Effector memory CD4-positive, alpha-beta T cell (primary cell): ENCODE measurements at places on chromosomes 4 and X.

DNA sequence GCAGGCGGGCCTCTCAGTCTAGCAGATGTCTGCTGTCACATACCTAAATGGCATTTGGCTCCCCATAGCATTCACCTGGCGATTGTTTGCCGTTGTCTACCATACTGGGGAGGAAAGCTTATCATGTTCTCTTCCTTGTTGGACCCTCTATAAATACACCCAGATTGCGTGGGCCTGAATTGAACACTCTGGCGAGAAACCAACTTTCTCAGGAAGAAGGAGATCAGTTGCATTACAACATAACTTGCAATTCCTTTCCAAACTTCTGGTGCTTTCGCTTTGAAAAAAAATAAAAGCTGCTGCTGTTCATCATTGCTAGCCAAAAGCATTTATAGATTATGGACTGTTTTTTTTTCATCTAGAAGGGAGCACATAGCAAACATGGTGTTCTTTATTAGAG is 230.0 kb upstream of the GPC4 start:
- DNase-seq: no peak

- DNase-seq: no peak
These were observed 1.8 kb downstream of the ZNF674 start for GRCh38 chrX:46543441-46543840.

DNA sequence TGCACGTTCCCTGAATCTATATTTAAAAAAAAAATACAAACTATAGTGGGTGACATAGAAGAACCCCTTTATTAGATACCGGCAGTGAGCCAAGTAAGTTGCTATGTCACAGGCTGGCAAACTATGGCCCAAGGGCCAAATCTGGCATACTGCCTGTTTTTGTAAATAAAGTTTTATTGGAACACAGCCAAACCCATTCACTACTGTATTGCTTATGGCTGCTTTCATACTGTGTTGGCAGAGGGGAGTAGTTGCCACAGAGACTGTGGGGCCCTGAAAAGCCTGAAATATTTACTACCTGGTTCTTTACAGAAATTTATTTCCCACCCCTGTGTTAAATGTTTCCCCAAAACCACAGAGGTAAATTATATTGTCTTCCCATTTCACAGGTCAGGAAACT is 71.2 kb upstream of the EGFL6 start:
- DNase-seq: no peak

DNA sequence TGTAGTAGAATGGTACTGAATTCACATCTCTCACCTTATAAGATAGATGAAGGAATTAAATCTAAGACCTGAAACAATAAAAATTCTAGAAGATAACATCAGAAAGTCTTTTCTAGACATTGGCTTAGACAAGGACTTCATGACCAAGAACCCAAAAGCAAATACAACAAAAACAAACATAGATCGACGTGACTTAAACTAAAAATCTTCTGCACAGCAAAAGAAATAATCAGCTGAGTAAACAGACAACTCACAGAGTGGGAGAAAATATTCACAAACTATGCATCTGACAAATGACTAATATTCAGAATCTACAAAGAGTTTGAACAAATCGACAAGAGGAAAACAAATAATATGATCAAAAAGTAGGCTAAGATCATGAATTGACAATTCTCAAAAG is 38.8 kb downstream of the UGT2A3 start:
- DNase-seq: no peak

DNA sequence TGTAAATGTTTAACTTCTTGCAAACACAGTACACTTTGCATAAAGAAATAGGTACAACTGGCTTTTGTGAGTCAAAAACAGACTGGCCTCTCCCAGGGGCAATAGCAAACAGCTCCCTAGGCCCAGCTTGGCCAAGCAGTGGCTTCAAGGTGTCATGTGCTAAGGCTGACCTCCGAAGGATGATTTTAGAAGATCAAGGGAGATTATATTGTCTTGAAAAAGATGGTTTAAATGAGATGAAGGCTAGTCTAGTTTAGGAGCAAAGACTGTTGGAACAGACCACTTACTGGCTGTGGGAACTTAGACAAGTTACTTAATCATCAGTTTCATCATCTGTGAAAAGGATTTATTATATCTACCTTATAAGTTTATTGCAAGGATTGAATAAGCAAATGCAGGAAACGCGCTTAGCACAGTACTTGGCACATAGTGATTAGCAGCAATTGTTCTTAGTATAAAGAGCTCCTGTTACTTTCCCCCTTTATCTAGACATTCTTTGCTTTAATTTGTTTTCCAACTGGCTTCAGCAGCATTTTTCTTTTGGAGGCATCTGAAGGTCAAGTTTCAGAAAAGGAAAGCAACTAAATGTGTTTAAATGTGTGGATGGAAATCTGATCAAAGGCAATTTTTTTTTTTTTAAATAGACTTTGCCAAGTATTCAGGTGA is 17.2 kb downstream of the ANXA3 start:
- DNase-seq: no peak

DNA sequence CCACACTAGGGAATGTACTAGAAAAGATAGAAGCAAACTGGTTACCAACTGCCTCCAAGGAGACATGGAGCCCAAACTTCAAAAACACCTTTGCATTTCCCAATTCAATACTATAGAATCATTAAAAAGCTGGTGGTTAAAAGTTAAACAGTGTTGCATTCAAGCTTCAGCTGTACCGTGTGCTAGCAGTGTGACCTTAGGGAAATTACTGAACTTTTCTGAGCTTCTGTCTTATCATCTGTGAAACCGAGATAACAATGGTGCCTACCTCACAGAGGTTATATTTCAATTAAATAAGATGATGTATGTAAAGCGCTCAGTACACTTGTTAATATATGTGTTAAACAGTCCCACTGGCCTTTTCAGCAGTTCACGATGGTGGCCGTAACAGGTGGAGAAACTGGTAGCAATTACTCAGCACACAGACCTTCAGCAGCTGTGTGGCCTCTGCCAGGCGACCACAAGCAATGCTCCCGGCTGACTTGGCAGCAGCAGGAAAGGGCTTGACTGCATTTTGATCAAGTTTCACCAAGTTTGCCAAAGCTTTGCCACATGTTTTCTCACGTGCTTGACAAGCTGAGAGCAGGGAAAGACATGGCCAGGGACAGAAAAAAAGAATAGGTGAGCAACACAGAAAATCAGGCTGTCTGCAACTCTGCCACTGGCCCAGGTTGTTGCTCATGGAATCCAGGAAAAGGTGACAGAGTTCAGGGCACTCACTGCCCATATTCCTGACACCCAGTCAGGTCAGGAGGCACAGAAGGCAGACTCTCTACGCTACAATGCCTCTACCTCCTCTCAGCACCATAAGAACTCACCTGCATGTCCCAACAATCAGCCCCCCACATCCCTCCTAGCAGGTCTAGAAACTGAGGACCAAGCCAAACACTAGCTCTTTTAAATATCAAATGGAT is 72.1 kb downstream of the PARM1 start:
- DNase-seq: no peak

DNA sequence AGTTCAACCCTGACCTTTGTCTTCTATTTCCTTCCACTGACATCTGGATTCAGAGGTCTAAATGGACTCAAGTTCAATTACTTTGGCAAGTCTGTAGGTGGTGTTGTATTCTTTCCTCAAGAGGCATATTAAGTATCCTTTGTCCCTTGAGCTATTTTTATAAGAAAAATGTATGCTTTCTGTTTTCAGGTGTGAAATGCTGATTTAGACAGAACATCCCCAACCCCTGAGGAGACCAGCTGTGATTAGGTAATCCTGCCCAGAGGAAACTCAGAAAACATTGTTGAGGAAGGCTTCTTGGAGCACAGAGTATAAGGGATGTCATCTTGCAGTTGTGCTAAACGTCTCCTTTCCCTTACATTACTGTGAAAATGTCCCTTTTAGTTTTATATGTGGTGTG is 46.6 kb upstream of the EGFL6 start:
- no peak for DNase-seq

DNA sequence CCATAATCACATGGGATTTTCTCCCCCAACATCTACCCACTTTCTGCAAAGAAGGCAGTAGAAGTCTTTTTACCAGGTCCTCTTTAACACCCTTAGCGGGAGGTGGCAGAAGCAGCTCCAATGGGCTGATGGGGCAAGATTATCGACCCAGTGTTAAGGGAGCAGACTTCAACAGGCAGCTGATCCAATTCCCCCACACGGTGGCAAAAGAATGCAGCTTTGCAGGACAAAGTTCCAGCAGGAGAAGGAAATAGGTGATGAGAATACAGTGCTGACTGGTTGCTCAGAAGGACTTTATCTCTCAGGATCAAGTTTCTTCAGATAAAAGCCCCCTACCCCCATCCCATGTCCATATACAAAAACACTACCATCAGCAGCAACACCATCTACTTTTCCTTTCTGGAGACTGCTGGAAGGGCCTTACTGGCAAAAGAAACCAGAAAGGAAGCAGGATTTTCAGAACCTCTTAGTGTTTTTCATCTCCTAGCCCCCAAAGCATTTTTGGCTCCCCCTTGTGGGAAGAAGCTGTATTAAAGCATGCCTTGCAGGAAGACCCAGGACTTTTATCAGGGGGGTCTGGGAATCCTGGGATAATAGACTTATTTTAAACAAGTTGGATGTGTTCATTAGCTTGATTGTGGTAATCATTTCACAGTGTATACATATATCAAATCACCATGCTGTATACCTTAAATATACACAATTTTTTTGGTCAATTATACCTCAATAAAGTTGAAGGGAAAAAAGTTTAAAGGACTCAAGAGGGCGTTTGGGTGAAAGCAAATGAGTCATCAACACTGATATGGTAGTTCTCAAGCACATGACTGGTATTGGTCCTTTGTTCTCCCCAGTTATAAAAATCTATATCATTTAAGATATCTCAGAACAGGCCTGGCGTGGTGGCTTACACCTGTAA is 146.4 kb downstream of the GPC3 start:
- no peak for DNase-seq

- peak; percentile 28 for DNase-seq
These were observed 1.5 kb downstream of the CLCN3 start for GRCh38 chr4:169621731-169622492.

DNA sequence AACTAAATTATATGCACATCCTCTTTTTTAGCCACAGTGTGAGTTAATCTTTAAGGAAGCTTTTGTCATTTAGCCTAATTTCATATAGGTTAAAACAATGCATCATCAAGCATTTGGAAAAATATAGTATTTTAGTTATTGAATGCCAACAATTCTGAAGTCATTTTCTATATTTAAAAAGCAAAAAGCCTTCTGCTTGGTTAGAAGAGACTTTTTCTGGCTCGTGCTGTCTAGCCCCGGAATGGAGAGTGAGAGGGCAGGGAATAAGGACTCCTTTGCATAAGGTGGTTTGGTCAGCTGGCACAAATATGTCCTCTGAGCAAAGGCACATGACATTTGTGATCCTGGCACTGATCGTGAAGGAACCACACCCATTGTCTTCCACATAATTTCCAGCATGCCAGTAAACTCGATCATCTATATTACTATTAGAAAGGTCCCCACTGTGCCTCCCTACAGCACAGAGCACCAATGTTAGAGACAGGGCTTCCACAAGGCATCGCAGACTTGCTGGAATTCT is 393.7 kb upstream of the INTU start:
- DNase-seq: no peak

DNA sequence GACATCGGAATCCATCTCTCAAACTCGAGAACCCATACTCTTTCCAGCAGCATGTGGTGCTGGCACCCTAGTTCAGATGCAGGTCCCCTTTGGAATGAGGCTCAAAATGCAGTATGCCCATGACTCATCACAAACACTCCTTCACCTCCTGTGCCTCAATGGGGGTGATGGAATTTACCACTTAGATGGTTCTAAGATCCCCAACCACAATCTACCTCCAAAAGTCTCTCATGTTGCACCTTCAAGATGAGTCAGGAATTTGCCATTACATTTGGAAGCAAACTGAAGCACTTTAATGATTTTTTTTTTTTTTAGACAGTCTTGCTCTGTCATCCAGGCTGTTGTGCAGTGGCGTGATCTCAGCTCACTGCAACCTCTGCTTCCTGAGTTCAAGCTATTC is 8.5 kb upstream of the MID1 start:
- no peak for DNase-seq

DNA sequence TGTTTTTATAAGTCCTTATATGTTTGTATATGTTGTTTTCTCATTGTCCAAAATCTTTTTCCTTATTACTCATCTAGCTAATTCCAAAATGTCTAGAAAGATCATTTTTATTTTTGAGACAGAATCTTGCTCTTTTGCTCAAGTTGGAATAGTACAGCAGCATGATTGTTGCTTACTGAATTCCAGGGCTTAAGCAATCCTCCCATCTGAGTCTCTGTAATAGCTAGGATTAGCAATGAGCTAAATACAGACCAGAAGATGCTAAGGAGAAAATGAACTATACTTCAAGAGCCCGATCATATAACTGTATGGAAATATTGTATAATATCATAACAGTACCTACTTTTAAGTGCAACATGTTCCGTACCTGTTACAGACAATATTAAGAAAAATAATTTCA is 1027.0 kb downstream of the STIM2 start:
- DNase-seq: no peak

DNA sequence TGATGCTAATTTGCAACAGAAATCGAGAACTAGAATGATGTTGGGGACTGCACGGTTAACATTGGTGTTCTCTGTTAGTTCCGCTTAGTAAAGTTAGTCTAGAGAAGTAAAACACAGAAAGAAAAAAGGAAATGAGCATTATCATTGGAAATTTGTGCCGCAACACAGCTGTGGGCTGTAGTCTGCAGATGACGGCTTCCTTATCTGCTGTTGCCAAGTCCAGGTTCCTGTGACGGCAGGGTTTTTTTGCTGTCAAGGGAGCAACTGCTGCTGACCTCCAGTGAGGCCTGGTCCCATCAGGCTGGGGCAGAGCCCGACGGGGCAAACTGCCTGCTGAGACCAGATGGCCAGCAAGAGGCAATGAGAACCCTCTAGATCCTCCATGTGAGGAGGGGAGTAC is 38.9 kb upstream of the PHEX start:
- no peak for DNase-seq

DNA sequence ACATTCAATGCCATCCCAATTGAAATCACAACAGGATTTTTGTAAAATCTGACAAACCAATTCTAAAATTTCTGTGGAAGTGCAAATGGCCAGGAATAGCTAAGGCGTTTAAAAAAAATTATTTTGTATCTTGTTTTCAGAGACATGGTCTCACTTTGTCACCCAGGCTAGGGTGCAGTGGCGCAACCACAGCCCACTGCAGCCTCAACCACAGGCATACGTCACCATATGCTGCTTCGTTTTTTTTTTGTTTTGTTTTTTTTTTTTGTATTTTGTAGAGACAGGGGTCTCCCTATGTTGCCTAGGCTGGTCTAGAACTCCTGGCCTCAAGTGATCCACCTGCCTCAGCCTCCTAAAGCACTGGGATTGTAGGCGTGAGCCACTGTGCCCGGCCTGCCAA is 24.5 kb downstream of the ZNF41 start:
- no peak for DNase-seq

GRCh38 chr4:1232661-1233621 is 16.0 kb downstream of the CTBP1 start:
- DNase-seq: no peak

- no peak for DNase-seq
These were observed 53.9 kb upstream of the RPS6KA3 start for GRCh38 chrX:20320461-20321159.

GRCh38 chrX:108159028-108159670 is 67.6 kb downstream of the ATG4A start:
- no peak for DNase-seq

GRCh38 chrX:136586386-136586785 is 54.4 kb downstream of the VGLL1 start:
- peak; percentile 15 for DNase-seq

GRCh38 chr4:102868781-102869568 is at the start of gene CISD2:
CISD2 (plus strand) TSS chr4:102868992; CDS start chr4:102869085, 93 bp downstream.
- peak; percentile 80 for DNase-seq
